Activated T-cell treated with anti-CD3 and anti-CD28 coated beads, Interleukin-2, amount 50 U/mL, for 72 hours (primary cell): ENCODE measurements at places on chromosomes 6 and 20.

DNA sequence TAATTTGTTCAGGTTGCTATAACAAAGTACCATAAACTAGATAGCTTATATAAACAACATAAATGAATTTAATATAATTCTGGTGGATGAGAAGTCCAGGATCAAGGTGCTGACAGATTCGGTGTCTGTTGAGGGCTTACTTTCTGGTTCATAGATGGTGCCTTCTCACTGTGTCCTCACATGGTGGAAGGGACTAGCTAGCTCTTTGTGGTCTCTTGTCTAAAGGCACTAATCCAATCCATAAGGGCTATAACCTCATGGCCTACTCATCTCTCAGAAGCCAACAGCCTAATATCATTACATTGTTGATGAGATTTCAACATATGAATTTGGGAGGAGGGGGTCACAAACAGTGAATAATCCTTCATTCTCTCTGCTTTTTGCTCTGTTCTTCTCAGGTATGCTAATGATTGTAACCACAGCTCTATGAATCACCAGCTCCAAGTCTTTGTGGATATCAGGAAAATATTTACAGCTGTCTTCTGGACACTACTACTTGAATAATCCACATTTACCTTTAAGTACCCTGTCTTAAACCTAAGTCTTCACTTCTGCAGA is 122.3 kb downstream of the NKAIN2 start:
- no peak for DNase-seq

DNA sequence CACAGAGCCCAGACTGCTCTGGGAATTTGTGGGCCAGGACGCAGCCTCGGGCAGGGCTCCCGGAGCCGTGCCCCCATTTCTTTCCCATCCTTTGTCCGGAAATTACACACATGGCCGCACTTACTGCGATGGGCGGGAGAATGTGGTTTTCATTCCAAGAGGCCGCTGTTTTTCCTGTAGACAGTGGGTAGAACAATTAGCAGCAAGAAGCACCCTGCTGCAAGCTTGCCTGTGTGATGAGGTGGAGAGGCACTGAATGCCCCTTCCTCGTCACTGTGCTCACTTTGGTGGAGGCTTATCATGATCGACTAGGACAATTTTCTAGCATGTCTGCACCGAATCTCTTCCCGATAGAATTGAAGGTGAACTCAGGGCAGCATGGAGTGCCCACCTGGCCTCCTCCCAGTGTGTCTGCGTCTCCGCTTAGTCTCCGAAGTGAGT is 102.8 kb downstream of the DACT2 start:
- no peak for DNase-seq

DNA sequence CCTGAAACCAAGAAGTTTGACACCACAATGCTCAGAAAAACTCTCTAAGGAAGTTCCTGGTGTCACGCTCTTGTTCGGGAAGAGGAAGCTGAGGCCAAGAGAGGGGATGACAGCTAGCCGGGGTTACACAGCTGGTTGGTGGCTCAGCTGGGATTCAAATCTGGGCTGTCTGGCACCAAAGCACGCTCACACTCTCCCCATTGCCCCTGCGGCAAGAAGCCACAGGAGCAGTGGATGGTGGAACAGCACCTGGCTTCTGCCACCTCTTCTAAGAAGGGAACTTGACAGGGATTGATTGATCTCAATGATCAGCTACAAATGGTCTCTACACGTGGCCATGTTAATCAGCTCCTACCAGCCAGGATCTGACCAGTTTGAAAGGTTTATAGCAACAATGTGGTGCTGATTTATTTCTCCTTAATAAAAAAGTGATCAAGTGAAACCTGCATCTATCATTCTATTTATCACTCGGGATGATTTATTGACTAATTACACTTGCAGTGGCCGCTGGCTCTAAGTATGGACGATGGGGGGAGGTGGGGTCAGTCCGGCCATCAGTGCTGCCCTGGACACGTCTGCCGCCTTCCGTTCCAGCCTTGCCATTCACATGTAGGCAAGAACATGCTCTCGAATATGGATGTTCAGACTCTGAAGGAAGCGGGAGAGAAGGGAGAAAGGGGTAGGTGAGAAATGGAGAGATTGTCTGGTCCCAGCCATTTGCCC is 71.9 kb upstream of the TOP1 start:
- no peak for DNase-seq

DNA sequence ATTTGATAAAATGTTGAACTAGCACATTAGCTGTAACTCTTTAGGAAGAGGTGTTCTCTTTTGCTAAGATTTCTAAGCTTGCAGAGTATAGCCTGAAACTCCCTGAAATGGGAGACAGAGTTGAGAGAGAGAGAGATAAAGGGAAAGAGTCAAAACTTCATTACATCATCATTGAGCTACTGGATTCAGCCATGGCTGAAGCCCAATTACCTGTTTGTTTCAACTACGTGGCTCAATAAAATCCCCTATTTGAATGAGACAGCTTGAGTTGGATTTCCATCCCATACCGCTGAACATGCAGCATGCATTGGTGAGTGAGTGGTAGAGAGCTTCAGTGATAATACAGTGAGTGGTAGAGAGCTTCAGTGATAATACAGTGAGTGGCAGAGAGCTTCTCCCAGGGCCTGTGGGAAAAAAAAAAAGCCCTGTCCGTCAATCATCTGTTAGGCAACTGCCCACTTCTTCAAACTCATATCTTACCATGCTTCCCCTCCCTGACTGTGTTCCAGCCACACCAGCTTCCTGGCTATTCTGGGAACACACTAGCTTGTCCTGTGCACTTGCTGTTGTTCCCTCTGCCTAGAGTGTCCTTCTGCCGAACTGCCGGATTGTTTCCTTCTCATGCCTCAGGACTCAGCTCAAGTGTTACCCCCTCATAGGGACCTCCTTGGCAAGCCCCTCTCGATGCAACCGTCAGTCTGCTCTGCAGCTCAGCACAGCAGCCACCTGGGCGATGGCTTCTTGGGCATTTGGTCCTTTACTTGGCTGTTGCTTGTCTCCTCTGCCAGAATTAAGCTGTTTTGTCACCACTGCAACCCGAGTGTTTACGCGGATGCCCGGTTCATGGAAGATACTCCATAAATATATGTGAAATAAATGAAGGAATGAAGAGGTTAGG is 91.3 kb upstream of the EYA2 start:
- DNase-seq = no peak

GRCh38 chr6:136129365-136129764 is 120.7 kb downstream of the MTFR2 start:
- DNase-seq = no peak

GRCh38 chr6:1536526-1537429 is 72.9 kb upstream of the FOXC1 start:
- no peak for DNase-seq

- peak; percentile 55 for DNase-seq
Measured at GRCh38 chr20:38859070-38859690, 53.7 kb downstream of the PPP1R16B start.

DNA sequence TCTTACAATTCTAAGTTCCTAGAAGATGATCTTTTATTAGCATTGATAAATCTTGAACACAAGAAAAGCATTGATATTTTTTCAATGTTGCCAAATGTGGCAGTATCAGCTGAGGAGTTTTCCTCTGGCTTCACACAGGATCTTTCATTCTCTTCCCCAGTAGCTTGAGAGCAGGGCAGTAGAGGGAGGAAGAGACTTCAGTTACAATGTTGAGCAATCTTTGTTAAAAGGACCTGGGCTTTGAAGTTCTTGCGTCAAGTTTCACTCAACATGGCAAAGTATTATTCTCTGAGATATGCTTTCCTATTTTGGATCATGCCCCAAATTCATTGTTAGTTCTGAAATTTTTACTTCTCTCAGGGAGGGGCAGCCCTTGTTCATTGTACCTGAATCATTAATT is 238.0 kb downstream of the COL12A1 start:
- DNase-seq = no peak

- DNase-seq = no peak
Measured at GRCh38 chr6:15344831-15345230, 99.0 kb downstream of the JARID2 start.

GRCh38 chr20:38343311-38344106 is 2.8 kb upstream of the LBP start:
- no peak for DNase-seq

GRCh38 chr6:93341900-93342613 is 77.3 kb downstream of the EPHA7 start:
- DNase-seq = no peak

DNA sequence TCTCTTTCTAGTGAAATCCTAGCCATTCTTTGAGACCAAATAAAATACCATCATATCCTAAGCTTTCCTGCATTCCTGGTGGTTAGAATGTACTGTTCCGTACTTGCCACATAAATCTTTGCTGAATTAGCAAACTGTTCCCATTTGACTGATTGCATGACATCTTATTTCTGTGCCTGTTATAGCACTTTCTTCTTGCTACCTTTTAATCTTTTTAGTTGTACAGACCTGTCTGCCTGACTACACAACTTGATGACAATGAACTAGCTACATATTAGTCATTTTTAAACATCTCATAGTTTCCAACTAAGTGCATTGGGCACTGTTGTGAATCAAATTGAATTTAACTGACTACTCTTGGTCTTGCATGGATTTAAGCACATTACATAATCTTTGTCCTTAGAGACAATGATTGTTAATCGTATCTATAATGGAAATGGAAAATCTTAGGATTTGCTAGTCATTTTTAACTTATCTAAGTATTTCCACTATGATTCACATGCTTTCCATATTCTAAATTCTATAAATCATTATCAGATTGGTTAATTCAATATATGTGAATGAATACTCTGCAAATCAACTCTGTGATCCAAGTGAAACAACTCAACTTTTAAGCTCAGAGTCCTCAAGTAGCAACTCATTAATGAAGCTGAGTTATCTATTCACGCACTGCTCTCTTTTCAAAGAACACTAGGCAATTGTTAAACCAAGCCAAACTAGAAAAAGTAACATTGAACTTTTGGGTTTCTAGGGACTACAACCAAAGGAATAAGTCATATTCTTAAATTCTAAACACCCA is 109.0 kb downstream of the TNFRSF21 start:
- DNase-seq = no peak

- DNase-seq = no peak
Measured at GRCh38 chr6:147141711-147142308, 62.4 kb upstream of the STXBP5 start.

GRCh38 chr6:1627827-1628560 is 18.3 kb downstream of the FOXC1 start:
- DNase-seq = no peak

- no peak for DNase-seq
Measured at GRCh38 chr6:29502181-29502580, 14.4 kb upstream of the MAS1L start.

DNA sequence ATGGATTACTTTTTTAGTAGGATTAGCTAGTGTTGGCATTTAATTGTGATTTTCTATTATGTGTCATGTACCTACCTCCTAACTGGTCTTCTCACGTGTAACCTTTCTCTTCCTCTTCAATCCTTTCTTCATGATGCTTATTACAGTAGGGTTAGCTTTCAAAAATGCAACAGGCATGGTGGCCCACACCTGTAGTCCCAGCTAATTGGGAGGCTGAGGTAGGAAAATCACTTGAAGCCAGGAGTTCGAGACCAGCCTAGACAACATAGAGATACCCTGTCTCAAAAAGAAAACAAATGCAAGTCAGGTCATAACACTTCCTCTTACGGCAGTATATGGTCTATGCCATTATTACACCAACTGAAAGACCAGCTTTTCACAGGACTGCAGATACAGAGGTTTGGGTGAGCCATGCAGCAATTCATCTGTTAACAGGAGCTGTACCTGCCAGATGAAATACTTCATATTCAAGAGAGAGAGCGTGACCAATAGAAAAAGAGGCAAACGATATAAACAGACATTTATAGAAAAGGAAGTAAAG is 195.0 kb downstream of the TMEM242 start:
- no peak for DNase-seq

DNA sequence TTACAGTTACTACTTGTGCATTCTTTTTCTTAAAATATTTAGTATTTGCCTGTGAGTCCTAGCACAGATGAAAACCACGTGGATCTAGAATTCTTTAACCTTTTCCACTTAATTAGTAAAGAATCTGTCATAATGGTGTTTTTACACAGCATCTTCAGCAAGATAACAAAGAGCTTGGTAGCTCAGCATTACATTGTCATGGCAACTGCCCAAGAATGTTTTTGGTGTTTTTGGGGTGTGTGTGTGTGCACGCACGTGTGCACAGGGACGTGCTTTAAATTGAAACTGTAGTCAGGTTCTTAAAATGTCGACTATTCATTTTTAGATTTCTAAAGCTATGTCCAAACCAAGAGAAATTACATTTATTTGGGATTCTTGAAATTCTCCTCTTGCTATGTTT is 108.0 kb downstream of the FIG4 start:
- DNase-seq = no peak

- DNase-seq = no peak
Measured at GRCh38 chr6:37588735-37589108, 89.0 kb upstream of the CCDC167 start.

- no peak for DNase-seq
Measured at GRCh38 chr6:106750142-106750918, 121.0 kb downstream of the QRSL1 start.

- no peak for DNase-seq
Measured at GRCh38 chr20:17646209-17646960, 35.7 kb downstream of the RRBP1 start.

DNA sequence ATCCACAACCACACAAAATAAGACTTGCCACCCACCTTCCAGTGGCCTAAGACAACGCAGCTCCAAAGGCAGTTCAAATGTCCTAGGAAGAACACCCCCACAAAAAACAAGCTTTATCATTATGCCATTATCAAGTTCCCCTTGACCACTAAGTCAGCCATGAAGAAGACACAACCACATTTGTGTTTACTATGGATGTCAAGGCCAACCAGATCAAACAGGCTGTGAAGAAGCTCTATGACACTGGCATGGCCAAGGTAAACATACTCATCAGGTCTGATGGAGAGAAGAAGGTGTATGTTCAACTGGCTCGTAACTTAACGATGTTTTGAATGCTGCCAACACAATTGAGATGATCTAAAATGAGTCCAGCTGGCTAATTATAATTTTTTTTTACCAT is 26.1 kb downstream of the SEC63 start:
- no peak for DNase-seq

DNA sequence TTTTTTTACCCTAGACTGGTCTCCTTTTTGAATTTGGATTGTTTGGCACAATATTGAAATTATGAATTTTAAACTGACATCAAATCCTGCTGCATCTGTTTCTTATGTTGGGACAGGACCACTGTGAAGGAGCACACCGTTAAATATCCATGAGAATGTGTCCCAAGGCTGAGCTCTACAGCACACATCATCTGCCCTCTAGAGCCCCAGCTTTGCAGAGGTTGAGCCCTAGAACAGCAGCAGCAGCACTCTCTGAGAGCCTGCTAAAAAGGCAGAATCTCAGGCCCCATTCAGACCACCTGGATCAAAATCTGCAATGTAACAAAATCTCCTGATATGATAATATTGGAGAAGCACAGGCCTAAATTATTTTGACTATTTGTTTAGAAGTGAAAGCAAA is 192.1 kb upstream of the CCN2 start:
- no peak for DNase-seq

DNA sequence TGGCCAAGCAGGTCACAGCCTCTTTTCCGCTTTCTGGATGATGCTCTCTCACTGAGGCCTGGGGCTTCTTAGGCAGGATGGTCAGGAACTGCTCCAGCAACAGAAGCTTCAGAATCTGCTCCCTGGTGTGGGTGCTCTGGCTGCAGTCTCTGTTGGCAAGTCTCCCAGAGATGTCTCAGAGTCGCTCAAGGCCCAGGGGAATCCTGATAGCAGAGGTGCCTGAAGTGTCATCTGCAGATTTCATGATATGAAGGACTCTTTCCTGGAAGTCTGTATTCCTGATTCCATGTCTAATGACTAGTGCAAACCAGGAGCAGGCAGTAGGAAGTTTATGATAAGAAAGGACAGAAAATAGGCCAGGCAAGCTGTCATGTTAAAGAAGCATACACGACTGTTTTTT is 20.3 kb downstream of the ZSCAN31 start:
- DNase-seq = no peak

- no peak for DNase-seq
Measured at GRCh38 chr6:152316024-152316423, 321.1 kb downstream of the SYNE1 start.
